SK-N-SH treated with all-trans-retinoic acid at 6 μM for 48 hours (cell line): ENCODE measurements at places on chromosomes 1 and 21.

DNA sequence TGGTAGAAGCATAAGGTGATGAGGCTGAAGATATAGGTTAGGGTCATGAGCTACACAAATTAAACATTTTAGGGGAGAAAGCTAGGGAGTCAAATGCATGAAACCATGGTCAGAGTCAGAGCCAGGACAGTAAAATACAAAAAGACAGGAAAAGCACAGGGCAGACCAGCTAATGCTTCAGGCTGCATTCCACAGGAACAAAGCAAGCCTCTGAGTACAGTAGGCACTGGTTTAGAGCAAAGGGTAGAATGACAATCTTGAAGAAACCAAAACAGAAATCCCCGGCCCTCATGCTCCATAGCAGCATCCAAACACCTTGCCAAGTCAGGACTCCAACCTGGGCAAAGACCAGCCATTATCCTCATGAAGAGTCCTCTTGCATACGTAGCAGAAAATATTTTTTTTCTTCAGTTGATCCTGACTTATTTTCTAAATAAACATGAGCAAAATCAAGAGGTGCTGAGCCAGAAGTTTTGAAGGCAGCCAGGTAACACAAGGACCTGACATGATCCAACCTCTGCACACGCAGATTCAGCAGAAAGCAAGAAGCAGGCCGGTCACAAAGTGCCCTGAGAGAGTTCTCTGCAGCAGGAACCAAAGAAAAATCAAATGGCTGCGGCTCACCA lies 273.1 kb downstream of the TTLL7 start:
- ATAC-seq: no peak

- no peak for ATAC-seq
These were observed 46.9 kb upstream of the NADK start for GRCh38 chr1:1825217-1825616.

GRCh38 chr21:37561941-37562919 lies 195.7 kb downstream of the DYRK1A start:
- no peak for ATAC-seq

GRCh38 chr1:59249396-59250137 lies 47.3 kb upstream of the FGGY start:
- no peak for ATAC-seq
